ENCODE measurements at places on chromosomes 2 and 18. TPM values are rescaled to one million over a fixed set of nuclear protein-coding genes. Genes with fewer than 3 reads are reported as not detected.

The GBX2 gene
- total RNA-seq: not detected

DNA sequence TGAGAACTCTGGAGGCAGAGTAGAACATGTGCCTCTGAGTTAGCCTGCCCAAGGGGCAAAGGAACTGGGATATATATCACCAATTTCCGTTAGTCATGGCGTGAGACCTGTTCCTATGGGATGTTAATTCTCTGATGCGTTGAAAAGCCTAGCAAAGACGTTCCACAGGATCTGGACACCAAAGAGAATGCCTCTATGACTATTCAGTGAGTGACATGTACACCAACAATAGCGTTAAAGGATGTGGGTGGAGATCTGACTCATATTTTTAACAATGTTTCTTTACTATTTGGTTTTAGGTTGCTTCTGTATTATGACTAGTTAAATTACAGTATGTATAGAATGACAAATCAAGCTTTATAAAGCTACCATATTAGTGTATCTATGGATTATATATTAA, 320.9 kb upstream of the MC4R start:
- no peak for DNase-seq

- no peak for DNase-seq
Observed at GRCh38 chr18:11002796-11003195, 146.6 kb downstream of the PIEZO2 start.

DNA sequence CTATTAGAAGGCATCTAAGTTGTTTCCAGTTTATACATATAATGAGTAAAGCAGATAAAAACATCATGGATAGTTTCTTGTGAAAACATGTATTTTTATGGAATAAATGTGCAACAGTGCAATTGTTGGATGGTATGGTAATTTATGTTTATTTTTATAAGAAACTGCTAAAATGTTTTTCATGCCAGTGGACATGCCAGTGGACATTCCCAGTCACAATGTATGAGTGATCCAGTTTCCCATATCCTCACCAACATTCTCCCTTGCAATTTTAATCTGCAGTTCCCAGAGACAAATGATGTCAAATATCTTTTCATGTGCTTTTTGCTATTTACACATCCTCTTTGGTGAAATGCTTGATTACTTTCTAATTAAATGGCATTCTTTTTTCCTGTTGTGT, 818.6 kb downstream of the SUCLG1 start:
- no peak for DNase-seq

- no peak for DNase-seq
Observed at GRCh38 chr2:73415906-73416305, 30.3 kb downstream of the ALMS1 start.

DNA sequence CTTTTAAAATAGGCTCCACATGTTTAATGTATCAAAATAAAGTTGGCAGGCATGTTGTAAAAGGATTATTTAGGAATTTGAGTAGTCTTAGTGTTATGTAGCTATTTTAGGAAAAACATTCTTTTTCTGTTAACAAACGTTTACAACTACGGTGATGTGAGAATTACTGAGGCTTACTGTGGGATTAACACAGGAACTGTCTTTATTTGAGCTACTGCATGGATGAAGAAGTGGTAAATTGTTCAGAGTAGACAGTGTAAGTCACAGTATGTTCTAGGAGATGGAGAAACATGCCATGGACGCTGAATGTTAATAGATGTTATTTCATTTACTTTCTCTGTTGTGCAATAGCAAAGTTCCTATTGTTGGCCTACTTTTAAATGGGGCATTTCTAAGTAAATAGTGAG, 1.6 kb downstream of the PPM1B start:
- DNase-seq: no peak

DNA sequence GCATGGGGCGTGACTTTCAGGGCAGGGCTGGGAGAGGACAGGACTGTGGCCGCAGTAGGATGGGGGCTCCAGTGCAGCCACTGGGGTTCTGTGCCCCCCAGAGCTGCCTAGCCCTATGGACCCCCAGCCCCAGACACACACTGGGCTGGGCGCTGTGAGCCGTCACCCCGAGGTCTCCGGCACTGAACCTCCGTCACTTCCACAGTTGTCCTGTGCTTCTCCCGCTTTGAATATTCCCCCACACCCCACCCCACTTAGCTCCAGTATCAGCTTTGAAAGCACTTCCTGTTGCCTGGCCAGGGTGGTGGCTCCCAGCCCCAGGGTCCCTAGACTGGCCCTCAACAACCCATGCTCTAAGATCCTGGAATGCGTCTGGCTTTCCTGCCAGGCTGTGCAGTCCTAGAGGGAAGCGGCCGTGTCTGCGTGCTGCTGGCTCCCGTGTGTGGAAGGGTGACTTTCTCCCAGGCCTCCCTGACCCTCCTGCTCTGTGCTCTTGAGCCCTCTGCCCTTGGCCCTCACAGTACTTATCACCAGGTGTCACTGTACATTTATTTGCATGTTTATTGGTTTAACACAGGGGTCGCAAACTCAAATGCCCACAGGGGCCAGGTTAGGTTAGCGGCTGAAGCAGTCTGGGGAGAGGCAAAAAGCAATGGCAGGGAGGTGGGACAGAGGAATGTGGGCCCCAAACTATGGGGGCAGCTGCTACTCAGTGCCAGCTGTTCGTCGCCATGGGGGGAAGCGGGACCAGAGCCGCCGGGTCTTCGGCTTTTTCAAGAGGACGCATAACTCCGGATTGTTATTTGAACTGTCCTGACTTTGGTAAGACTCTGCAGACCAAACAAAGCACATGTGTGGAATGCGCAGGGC, 9.9 kb downstream of the OBSL1 start:
- no peak for DNase-seq

GRCh38 chr2:125870264-125870663, 785.7 kb upstream of the GYPC start:
- DNase-seq: no peak

DNA sequence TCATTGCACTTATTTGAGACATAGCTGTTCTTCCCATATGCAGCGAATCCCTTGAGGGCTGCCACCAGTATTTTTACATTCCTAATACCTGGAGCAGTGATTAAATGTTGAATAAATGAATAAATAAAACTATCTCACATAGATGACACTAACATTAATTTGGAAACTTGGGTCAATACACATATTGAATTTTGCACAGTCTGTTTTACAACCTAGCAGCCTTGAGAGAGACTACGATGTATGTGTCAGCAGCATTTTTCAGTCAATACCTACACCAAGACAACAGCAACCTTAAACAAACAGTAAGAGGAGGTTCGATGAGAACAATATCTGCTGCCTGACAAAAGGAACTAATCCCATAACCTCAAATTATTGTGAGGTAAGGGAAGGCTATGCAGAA, 53.4 kb downstream of the NBAS start:
- DNase-seq: no peak

- no peak for DNase-seq
Observed at GRCh38 chr2:209049608-209050007, 374.2 kb upstream of the MAP2 start.

DNA sequence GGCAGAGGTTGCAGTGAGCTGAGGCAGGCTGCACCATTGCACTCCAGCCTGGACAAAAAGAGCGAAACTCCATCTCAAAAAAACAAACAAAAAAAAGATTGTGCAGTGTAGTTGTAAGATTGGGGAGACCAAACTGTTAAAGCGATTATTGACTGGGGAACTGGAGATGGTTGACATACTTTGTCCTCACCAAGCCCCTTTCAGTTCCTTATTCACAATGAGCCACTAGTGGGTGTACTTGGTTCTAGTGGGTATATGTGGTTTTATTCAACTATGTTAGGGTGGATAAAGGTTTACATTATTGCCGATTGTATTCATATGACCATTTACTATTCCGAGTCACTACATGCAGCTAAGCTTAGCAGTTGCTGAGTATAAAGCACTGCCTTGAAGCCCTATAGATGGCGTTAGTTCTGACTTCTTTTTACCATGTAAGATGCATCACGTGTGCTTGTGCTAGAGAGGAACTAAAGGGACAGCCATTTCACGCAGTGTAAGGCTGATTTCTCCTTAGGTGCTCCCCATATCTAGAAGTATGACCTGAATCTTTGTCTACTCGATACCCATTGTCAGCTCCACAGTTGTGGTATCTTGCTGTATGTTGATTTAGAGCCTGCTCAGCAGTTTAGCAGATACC, 12.1 kb downstream of the EIF4E2 start:
- no peak for DNase-seq

All from CD8-positive, alpha-beta T cell (primary cell).